ENCODE measurements at places on chromosomes 4 and X.
A peak's percentile ranks its signal among the peaks of the same experiment; 100 is the strongest.

DNA sequence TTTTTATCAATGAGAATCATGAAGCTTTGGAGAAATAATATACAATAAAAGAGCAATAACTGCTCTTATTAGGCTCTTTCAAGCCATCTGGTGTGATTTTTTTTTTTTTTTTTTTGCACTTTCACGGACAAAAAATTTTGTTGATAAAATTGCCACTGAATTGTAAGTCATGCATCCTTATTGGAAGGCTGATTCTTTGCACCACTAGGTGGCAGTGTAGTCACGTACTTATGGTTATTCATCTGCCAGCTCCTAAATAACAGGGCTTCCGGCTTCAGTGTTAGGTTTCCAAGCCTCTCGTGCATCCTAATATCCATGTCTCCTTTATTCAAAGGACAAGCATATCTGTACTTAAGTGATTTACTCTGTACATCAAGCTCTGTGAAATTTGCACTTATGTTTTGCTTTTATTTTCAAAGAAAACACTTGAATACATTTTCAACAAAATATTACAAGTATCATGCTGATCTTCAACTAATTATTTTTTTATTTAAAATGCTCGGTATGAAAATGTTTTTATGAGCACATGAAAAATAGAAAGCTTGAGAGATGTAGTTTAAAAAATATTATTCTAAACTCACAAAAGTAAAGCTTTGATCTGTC lies 1578.3 kb upstream of the TENM3 start:
- peak; percentile 82 for DNase-seq

DNA sequence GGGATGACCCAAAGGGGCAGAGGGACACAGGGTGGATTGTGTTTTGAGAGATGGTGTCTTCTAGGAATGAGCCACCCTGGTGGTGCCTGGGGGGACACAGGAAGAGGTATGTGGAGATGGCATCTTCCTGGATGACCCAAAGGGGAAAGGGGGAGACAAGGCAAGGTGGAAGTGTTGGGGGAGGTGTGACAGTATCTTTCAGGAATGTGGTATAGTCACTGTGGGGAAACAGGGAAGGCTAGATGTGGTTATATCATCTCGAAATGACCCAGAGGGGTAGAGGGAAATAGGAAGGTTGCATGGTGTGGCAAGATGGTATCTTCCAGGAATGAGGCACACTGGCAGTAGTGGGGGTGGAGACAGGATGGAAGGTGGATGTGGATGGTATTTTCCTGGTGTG lies 62.9 kb downstream of the MAOA start:
- no peak for DNase-seq

- no peak for DNase-seq
These were observed 50.8 kb upstream of the ELF2 start for GRCh38 chr4:139227729-139228404.

- no peak for DNase-seq
These were observed 99.2 kb upstream of the RAPGEF2 start for GRCh38 chr4:159003420-159004253.

- no peak for DNase-seq
These were observed 11.9 kb downstream of the TSC22D3 start for GRCh38 chrX:107763647-107764046.

- DNase-seq = no peak
These were observed 1805.6 kb upstream of the TENM3 start for GRCh38 chr4:180437601-180438000.

- no peak for DNase-seq
These were observed 53.9 kb upstream of the RPS6KA3 start for GRCh38 chrX:20320461-20321159.

DNA sequence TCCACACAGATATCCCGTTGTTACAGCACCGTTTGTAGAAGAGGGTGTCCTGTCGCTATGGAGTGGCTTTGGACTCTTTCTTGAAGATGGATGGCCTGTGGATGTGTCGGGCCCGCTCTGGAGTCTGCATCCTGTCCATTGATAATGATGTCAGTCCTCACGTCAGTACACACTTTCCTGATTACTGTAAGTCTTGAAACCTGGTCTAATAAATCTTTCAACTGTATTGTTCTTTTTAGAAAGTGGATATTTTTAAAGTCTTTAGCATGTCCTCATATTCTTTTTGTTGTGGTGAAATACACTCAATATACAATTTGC lies 14.9 kb downstream of the MSANTD1 start:
- DNase-seq = no peak

GRCh38 chrX:154019061-154019621 lies 561 bp downstream of the IRAK1 start:
- no peak for DNase-seq

DNA sequence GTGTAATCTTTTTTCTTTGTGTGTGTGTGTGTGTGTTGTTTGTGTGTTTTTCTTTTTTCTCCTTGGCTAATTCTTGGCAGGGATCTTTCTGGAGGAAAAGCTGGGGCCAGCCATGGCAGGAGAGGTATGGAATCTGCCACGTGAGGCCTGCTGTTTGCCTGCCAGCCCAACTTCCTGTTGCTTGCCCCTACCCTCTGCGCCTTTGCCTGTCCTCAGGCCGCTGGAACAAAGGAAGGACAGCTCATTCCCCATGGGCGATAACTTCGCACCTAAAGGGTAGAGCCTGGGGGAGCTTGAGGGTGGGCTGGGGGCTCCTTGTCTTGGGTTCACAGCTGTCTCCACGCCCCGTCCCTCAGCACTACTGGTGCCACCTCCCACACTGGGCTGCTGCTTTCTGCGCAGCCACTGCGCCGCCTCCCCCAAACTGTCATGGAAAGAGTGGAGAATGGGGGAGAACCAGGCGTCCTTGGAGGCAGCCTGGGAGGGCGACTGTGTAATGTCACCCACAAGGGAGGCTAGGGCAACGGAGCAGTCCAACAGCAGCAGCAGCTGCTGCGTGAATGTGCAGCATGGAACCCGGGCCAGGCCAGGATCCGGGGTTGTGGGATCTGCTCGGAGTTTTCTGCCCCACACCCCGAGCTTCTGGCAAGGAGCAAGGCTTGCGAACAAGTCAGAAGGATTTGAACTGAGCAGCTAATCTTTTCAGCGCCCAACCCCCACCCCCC lies 12.3 kb upstream of the YIPF7 start:
- DNase-seq = no peak

DNA sequence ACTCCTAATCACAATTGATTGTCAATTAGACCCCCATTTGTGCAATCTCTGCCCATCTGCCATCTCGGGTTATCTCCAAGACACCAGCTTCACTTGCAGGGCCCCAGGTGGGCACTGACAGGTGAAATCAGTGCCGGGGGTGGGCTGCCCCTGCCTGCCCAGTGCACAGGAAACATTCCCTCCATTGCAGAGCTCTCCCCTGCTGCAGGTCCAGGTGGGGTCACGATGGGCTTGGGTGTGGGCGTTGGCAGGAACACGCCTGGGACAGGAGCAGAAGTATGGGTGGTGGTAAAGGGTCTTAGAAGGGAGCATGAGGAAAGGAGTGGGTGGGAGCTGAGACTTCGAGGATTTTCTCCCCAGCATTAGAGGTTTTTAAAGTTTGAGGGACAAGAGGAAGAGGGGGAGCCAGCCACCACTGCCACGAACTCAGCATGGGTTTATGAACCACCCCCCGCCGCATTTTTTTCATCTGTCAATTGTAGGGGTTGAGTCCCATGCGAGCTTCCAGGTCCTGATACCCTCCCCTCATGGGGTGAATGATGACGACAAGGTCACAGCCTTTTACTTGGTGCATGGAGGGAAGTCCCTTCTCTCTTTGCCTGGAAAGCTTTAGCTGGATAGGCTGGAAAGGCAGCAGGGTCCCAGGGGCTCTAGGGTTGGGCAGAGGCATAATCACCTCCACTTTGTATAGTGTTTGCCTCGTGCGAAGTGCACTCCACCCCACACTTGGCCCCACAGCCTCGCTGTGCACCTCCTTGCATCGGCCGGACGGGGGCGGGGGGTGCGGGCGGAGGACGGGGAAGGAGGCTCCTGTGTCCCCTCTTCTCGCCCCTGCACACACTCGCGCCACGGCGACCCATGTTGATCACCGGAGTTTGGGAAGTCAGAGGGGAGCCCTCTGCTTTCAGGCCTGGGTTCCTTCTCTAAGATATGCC lies 3.5 kb upstream of the NKX1-1 start:
- no peak for DNase-seq

GRCh38 chr4:56129431-56129861 lies 180.7 kb downstream of the CEP135 start:
- DNase-seq = no peak

- DNase-seq = peak; percentile 29
These were observed at the start of gene DGKQ for GRCh38 chr4:973431-974397. DGKQ (minus strand) TSS chr4:973569; CDS start chr4:973482, 87 bp downstream.

DNA sequence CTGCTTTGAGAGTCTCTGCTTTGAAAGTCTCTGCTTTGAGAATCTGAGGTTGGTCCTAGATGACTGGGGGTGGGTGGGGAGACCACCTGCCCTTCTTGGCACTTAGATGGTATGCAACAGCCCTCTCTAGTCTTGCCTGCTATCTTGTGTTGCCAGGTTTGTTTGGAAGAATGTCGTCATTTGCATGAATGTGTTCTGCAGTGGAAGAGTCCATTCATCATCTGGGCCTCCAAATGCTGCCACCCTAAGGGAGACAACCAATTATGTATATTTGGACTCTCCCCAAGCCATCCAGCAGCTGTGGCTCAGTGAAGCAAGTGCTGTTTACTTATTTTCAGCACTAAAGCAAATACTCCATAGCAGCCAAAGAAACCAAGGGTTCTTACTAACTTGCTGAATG lies 44.6 kb upstream of the TRPC5OS start:
- DNase-seq = no peak

- no peak for DNase-seq
These were observed 105.6 kb downstream of the ANXA10 start for GRCh38 chr4:168197926-168198325.

GRCh38 chr4:3353752-3354454 lies 61.1 kb downstream of the RGS12 start:
- DNase-seq = no peak

GRCh38 chr4:2258091-2259035 lies 3.5 kb downstream of the MXD4 start:
- no peak for DNase-seq

DNA sequence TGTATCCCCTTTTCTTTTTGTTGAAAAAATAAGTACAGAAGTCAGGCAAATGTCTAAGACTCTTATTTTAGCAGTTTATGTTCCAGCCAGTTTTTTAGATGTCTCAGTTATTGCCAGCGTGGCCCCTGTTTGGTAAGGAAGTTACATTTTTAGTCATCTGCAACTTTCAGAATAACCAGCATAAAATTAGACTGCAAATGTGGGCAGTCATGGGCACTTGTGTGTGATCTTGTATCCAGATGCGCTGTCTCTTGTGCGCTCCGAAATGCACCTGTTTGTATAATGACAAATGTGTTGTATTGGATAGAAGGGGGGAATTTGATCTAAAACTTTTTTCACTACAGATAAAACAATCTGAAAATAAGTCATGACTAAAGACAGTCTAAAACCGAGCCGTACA lies 44.3 kb upstream of the CLCN4 start:
- no peak for DNase-seq

DNA sequence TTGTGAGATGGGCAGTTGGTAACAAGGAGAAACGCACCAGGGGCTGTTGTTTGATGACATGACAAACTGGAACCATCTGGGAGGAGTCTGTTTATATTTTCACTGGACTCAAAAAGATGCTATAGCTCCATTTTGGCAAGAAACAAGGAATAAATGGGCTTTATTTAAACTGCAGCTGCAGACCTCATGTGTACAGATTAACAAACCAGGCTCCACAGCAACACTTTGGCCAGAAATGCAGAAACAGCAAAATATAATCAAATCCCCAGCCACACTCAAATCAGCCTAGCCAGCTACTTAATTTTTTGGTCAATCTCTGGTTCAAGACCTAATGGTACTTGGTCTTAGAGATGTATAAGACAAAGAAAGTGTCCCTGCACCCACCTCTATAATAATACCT lies 52.7 kb downstream of the ASB9 start:
- DNase-seq = no peak

GRCh38 chr4:3865986-3866812 lies 100.0 kb downstream of the ADRA2C start:
- no peak for DNase-seq

GRCh38 chr4:123068081-123068480 lies 145.7 kb upstream of the NUDT6 start:
- no peak for DNase-seq

DNA sequence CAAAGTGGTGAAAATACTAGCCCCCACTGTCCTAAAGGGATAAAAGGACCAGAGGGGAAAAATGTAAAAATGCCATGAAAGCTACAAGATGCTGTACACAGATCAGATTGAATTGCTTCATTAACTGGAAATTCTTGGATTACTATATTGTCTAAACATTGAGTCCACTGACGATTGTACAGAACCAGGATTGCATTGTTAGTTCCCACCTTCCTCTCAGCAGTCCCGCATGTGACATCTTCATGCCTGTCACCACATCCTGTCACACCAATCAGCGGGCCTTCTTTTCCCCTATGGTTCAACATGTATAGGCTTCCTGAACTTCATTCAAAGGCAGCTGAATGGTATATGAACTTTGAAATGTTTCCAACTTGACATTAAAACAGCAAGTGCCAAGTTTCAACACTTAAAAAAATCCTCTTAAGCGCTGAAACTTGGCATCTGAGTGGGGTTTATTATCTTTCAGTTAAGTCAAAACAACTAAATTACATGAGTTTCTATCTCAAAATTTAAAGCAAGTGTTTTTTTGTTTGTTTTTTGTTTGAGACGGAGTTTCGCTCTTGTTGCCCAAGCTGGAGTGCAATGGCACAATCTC lies 24.6 kb downstream of the ZRSR2 start:
- DNase-seq = no peak

- no peak for DNase-seq
These were observed 174.2 kb upstream of the ETNPPL start for GRCh38 chr4:108937066-108937465.

DNA sequence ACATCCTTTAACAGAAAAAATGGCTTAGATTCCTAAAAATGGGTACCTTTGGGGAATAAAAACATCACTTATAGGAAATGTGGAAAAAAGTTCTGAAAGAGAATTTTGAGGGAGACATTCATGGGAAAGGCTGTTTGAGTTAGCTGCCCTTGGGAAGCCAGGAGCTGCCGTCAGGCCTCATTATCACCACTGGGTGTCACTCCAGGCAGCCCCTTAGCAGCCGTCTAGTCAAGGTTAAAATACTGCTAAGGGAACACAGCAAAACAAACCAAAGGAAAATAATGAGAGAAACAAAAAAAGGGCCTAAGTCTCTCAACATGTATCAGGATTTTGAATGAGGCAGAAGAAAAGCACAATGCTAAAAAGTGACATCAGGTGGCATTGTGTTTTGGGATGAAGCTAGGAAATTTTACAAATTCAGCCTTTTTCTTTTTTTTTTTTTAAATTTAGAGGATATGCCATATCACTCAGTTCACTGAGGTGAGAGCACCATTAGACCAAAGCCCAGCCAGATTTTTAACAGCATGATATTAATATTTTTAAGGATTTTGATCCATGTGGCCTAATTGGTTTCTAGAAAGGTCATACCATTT lies 235.3 kb downstream of the GPAT3 start:
- peak; percentile 18 for DNase-seq

DNA sequence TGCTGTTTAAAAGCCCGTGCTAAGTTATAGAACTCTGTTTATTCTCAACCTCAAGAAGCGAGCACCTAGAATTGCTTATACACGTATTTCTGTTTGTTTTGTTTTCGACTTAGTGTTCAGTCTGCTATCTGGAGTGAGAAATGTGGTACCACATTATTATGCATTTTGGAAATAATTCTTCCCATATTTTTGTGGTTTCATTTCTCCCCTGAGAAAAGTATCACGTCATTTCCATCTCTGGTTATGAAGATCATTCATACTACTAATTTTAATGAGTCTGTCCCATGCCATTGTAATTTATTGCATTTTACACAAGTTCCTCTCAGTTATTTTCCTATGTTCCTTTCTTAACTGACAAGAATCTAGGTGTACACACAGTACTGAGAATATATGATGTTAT lies 186.0 kb downstream of the DCHS2 start:
- no peak for DNase-seq

GRCh38 chr4:183504930-183505610 lies at the start of gene ING2:
ING2 (plus strand) TSS chr4:183505058; CDS start chr4:183505196, 138 bp downstream.
- peak; percentile 32 for DNase-seq
